ENCODE measurements at places on chromosomes 16 and 17.
A peak's percentile ranks its signal among the peaks of the same experiment; 100 is the strongest.

DNA sequence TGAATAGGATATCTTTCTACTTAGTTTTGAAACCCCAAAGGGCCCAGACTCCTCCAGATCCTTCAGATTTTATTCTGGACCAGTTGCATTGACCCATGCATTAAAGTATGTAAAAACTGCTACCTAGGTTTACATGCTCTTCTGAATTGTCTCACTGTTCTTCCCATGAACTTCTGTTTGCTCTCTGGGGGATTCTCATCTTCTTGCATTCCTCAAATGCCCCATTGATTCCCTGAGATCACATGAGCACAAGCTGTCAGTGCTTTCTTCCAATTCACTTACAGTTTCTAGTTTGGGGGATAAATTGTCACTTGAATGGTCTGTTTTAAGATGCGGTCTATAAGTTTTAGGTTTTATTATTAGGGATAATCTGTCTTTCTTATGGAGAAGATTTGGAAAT is 188.9 kb upstream of the KIF2B start:
- no peak for DNase-seq

DNA sequence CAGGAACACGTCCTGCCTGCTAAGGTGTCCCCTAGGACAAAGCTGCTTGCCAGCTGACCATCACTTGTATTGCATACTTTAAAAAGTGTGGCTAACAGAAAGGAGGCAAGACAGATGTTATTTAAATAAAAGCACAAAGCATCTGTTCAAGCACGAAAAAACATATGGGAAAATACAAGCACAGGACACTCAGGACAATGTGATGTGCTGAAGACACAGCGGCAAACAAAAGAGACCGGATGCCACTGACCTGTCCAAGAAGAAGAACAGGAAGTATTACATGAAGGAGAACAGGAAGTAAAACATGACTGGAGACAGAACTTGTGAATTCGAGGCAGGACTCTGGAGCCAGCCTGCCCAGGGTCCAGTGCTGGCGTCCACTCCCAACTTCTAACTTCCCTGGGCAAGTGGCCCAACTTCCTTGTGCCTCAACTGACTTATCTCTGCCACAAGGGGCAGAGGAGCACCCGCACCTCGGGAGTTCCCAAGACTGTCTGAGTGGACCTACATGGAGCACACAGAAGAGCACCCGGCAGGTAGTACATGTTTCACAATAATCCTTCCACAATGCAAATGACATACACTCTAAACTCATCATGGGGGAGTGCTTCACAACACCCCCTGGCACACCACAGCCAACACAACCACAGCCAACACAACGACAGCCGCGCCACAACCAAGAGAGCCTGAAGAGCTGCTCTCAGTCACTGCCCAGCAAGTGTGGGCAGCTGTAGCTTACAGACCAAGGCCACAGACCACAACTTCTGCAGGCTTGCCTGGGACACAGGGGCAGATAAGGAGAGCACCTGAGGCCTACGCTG is 36.6 kb downstream of the ANKRD11 start:
- DNase-seq = no peak

GRCh38 chr17:44272321-44272951 is 4.5 kb upstream of the SLC4A1 start:
- DNase-seq = no peak

DNA sequence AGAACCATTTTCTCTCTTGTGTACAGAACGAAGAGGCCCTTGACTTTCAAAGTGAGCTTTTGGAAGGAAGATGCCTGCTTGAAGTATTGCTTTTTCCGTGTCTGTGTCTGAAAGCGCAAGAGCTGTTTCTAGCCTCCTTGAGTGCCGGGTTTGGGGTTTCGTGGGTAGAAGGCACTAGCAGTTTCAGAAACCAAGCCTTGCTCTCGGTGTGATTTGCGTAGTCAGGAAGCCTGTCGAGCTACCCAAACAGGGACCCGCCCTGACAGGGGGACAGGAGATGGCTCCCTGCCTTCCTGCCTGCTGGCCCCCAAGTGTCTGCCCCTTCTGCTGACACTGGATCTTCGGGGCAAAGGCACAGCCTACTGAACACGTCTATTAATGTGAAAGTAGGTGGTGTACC is 322.0 kb downstream of the MAF start:
- no peak for DNase-seq

GRCh38 chr17:82320956-82321927 is 3.8 kb upstream of the CD7 start:
- DNase-seq = no peak

DNA sequence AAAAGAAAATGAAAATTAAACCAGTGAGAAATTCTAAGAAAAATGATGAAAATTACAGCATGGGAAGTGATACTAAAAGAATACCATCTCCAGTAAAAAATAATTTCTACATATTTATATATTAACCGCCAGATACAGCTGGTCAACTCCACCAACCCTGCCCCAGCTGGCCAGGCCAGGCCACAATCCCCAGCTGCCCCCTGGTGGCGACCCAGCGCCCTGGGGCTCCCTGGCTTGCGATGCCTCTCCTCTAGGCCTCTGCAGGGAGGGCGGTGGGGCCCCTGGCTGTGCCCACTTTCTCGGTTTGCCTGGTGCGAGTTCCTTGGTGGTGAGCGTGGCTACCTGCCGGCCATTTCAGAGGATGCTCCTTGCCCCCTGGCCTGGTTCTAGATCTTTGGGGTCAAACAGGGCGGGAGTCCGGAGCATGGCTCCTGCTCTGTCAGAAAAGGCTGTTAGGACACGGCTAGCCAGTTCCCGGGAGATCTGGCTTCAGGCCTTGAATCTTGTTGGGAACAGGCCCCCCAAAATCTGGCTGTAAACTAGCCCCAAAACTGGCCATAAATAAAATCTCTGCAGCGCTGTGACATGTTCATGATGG is 14.5 kb downstream of the GLIS2 start:
- peak; percentile 62 for DNase-seq

- DNase-seq = no peak
Observed at GRCh38 chr17:40751065-40751464, 4.1 kb downstream of the KRT25 start.

- DNase-seq = no peak
Observed at GRCh38 chr16:54568906-54569807, 282.6 kb upstream of the IRX3 start.

DNA sequence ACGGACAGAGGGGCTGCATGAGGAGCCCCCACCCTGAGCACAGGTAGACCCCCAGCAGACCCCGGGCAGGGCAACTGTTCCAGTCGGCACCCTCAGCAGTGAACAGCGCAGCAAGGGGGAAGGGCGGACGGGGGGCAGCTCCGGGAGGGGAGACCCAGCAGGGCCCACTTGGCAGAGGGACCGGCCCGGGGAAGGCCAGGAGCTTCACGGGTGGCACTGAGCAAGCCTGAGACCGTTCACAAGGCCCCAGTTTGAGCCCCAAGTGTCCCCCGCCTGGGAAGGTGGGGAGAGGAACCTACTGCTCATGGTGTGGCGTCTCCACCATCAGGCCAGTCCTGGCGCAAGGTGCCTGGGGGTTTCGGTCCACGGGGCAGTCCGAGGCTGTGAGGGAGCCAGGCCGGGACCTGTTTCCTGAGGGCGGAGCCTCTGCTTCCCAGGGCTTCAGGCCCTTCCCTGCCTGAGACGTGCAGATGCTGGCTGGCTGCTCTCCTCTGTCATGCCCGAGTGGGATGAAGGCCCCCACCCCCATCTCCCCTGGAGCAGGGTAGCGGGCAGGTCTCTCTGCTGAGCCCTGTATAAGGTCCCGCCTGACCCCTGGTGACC is 54.4 kb upstream of the GNG13 start:
- no peak for DNase-seq

- DNase-seq = peak; percentile 68
Observed at GRCh38 chr16:14310519-14310991, 239.4 kb downstream of the MRTFB start.

DNA sequence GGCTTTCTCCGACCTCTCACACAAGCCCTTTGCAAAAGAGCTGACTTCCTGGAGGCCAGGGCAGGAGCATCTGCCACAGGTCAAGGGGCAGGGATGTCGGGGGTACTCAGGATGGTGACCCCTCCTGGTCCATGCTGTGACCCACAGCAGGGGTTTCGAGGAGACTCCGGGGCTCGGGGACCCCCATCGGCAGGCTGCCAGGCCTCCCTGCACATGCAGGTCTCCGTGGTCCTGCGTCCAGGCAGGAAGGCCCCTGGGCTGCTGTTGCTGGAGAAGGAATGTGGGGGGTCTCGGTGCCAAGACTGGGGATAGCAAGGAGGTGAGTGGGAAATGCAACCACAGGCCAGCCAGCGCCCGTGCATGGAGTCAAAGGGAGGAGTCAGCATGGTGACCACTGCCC is 11.6 kb downstream of the NATD1 start:
- DNase-seq = no peak

DNA sequence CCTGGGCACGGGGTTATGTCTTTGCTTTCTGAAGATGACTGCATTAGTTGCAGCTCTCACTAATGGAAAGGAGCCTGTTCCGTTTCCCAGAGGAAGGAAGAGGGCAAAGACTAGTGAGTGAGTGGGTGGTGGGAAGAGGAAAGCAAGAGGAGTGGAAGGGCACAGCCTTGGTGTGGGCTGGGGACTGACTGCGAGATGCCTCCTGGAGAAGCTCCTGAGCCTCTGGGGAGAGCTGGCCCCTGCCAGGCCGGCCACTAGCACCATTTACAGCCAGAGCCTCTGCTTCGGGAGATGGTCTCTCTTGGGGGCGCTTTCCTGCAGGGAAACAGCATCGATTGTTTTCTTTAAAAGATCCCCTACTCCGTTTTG is 825 bp upstream of the RHBDL3 start:
- DNase-seq = no peak

GRCh38 chr16:30030011-30030685 is 923 bp downstream of the TLCD3B start:
- no peak for DNase-seq

DNA sequence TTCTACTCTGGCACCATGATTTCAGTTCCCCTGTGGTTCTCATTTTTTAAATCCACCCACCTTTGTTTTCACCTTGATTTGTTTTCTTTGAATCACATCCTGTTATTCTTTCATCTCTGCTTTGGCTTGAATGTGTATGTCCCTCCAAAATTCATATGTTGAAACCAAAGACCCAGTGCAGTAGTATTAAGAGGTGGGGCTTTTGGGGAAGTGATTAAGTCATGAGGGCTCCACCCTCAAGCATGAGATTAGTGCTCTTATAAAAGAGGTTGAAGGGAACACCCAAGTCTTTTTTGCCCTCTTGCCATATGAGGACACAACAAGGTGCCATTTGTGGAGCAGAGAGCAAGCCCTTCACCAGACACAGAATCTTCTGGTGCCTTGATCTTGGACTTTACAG is 382.3 kb downstream of the SLC39A11 start:
- no peak for DNase-seq

DNA sequence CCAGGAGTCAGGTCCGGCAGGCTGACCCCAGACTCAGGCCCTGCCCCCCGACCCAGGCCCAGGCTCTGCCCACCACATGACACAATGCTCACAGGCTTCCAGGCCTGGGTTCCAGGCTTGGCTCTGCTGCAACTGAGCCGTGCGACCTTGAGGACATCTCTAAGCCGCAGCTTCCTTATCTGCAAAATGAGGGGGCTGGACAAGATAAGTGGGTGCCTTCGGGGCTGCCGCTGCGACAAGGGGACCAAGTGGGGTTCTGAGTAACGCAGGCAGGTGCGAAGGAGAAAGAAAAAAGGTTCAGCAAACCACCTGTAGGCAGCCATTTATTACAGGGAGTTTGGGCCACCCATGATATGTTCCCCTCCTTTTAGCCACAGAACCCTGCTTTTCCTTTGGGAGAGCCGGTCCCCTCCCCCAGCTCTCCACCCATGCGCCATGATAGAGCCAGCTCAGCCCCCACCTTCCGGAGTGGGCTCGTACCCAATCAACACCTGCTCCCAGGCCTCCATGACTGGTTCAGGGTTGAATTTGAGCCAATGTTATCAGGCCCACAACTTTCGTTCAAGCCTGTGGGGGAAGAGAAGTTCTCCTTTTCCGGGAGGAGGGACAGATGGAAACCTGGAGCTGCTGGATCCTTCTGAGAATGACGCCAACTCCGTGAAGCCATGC is 38.2 kb downstream of the RTN4RL1 start:
- DNase-seq = no peak

- DNase-seq = no peak
Observed at GRCh38 chr17:33596899-33597298, 303.8 kb upstream of the ASIC2 start.

- no peak for DNase-seq
Observed at GRCh38 chr17:57381498-57381897, 125.2 kb downstream of the MSI2 start.

DNA sequence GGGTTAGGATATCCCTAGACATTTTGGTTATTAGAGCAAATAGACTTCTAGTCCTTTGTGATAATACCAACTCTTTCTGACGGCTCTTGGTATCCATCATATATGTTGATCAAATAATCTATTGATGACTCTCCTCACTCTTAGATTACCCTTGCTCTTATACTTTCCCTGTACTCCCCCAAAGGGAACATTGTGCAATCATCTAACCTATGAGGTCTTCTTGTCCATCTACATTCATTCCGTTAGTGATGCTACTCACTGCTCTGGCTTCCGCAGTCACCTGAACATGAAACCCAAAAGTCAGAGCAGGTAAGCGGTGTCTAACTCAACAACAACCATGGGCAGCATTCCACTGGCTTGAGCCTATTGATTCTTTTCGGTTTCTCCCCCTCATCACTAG is 223.7 kb upstream of the SALL1 start:
- DNase-seq = no peak

DNA sequence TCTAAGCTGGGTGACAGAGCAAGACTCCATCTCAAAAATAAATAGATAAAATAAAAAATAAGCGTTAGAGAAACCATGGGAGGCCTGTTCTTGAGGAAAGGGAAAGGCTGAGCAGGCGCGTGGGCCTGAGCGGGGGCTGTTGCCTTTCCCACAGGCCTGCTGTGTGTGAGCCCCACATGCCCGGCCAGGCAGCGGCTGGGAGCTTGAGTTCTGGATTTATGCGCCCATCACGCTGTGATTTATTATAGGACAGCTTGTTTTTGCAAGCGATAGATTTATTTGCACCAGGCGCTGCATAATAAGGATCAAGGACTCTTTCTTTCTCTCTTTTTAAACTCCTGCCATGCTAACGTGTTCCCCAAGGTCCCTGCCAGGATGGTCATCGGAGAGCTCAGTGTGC is 14.8 kb upstream of the WFDC1 start:
- DNase-seq = no peak

- peak; percentile 95 for DNase-seq
Observed at GRCh38 chr17:2244545-2245525, 58.8 kb downstream of the SMG6 start.

GRCh38 chr16:27698266-27698665 is 148.3 kb downstream of the KATNIP start:
- no peak for DNase-seq

DNA sequence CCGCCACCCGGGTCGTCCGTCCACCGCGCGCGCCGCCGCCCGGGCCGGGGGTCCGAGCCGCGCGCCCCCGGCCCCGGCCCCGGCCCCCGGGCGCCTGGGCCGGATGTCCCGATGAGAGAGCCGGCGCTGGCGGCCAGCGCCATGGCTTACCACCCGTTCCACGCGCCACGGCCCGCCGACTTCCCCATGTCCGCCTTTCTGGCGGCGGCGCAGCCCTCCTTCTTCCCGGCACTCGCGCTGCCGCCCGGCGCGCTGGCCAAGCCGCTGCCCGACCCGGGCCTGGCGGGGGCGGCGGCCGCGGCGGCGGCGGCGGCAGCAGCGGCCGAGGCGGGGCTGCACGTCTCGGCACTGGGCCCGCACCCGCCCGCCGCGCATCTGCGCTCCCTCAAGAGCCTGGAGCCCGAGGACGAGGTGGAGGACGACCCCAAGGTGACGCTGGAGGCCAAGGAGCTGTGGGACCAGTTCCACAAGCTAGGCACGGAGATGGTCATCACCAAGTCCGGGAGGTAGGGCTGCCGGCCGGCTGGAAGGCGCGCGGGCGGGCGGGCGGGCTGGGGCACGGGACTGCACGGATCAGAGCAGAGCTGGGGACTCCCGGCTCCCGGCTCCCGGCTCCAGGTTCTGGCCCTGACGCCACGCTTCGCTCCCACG is 548 bp downstream of the TBX2 start:
- no peak for DNase-seq

All from AG10803 (cell line).